Skin of body (tissue), 3 donors: ENCODE measurements at places on chromosomes 4 and X. TPM values are rescaled to one million over a fixed set of nuclear protein-coding genes. Genes with fewer than 3 reads are reported as not detected.

GAGE12J gene
- total RNA-seq = not detected

SYNPO2 gene
- total RNA-seq = 26.7 TPM

UGT2A3 gene
- total RNA-seq = not detected

INTU gene
- 20.2 TPM for total RNA-seq

SPACA5 gene
- not detected for total RNA-seq

NIPAL1 gene
- total RNA-seq = 9.5 TPM
